MCF 10A (cell line): ENCODE measurements at places on chromosomes 5 and 9. TPM values are rescaled to one million over a fixed set of nuclear protein-coding genes. Genes with fewer than 3 reads are reported as not detected.

The TDRD7 gene
- total RNA-seq = 7.1 and 8.2 TPM in 2 replicates

The ADAMTS2 gene
- 0.17 TPM in 1 of 2 replicates, not detected in the other for total RNA-seq

The FBP2 gene
- not detected in 2 replicates for total RNA-seq

The WNT8A gene
- not detected in 2 replicates for total RNA-seq

The SOHLH1 gene
- total RNA-seq = not detected in 2 replicates

The ZNF658 gene
- total RNA-seq = 5.3 TPM in 2 replicates

The NOXA1 gene
- total RNA-seq = 8.2 and 8.9 TPM in 2 replicates

The DIRAS2 gene
- not detected in 2 replicates for total RNA-seq

The DTWD2 gene
- 10.1 and 10.5 TPM in 2 replicates for total RNA-seq

The SLC31A1 gene
- total RNA-seq = 56.3 and 69.4 TPM in 2 replicates

The CSF1R gene
- 0.88 and 1.6 TPM in 2 replicates for total RNA-seq

The GNA14 gene
- not detected in 2 replicates for total RNA-seq

The IFNW1 gene
- not detected in 2 replicates for total RNA-seq

The GABRB2 gene
- total RNA-seq = not detected in 2 replicates

The YTHDC2 gene
- 22.2 and 24.6 TPM in 2 replicates for total RNA-seq

The TTLL11 gene
- total RNA-seq = 9.0 and 13.6 TPM in 2 replicates

The SH2D3C gene
- not detected in 2 replicates for total RNA-seq

The TEX48 gene
- not detected in 2 replicates for total RNA-seq

The PARP8 gene
- 24.5 and 31.2 TPM in 2 replicates for total RNA-seq

The DDX4 gene
- not detected in 2 replicates for total RNA-seq

The GRIN1 gene
- total RNA-seq = 0.61 and 1.4 TPM in 2 replicates

The PPP2R2B gene
- 0.54 TPM in 1 of 2 replicates, not detected in the other for total RNA-seq

The WNK2 gene
- 0.07 and 0.29 TPM in 2 replicates for total RNA-seq

The DBH gene
- total RNA-seq = not detected in 2 replicates

The ADAM19 gene
- total RNA-seq = 0.47 and 0.96 TPM in 2 replicates
